ENCODE measurements at places on chromosomes 2 and 18.

DNA sequence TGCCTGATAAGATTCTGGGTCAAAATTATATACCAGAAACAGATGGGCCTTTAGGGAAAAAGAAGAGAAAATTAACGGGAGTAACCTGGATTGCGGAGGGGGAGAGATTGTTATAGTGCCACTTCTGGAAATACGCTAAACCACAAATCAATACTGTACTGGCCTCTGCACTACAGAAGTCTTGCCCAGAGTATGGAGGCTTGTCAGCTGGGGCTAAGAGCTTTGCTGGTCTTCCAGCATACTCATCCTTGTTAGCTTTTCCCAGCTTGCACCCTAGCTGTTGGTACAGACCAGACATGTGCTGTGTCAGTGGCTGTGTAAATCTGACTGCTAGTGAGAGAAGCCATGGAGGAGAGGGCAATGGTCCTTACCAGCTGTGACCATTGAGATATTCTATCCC lies 8.9 kb downstream of the AGBL5 start:
- no peak for DNase-seq

DNA sequence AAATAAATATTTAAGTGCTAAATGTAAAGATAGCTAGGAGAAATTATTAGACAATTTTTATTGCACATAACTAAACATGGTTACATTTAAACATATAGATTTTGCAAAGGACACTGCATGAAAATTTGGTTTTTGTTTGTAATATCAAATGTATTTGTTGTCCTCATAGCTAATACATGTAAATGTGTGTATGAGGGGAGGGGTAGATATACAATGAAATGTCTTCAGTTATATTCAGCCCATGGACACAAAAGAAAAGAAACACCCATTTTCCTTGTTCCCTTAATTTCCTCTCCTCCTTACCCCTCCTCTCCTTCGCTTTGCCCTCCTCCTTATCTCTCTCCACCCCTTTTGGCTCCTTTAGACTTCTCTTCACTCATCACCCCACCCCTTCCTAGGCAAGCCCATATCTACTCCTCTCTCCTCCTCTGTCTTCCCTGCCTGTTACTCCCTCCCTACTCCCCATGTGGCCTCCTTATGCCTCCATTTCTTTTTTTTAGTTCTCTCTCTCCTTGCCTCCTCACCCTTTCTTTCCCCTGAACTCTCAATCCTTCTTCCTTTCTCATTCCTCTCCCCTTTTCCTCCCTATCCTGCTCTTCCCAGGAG lies 1.4 kb downstream of the COL3A1 start:
- peak; percentile 97 for DNase-seq

DNA sequence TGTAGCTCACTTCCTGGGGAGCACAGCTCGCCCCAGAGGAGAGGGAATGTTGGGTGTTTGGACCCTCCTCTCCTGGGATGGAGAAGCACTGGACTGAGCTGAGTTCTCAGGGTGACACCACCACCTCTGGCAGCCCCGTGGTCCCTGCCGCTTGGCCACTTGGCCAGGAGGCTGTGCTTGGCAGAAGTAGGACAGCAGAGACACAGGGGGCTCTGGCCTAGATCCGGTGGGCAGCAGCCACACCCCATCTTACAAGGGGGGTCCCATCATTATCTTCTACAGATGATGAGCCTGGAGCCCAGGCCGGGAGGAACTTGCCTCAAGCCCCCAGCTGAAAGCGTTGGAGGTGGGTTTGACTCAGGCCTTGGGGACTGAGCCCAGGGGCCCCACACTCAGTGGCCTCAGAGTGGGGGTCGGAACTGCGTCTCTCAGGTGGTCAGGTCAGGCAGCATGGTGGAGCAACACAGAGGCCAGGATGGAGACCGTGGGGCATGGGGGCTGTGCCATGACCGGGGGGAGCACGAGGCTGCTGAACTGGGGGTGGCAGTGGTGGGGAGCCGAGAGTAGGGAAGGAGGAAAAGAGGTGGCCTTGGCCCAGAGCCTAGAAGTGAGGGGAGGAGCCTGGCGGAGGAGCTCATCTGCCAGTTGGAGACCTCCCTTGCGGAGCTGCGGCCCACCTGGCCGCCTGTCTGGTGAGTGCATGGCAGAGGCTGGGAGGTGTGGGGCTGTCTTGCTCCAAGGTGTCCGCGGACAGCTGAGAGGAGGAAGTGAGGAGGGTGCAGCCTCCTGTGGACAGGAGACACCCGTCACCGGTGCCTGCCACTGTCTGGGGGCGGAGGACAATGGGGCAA lies 63.6 kb upstream of the HDAC4 start:
- DNase-seq: no peak

- DNase-seq: no peak
These were observed 2.6 kb upstream of the THUMPD2 start for GRCh38 chr2:39781697-39782096.

GRCh38 chr2:20128506-20129330 lies 77.3 kb upstream of the LAPTM4A start:
- no peak for DNase-seq

GRCh38 chr2:147845411-147845971 lies 662 bp downstream of the ACVR2A start:
- peak; percentile 7 for DNase-seq

- peak; percentile 84 for DNase-seq
These were observed 90.2 kb downstream of the SMAD7 start for GRCh38 chr18:48860269-48861180.

GRCh38 chr2:3344897-3345296 lies 32.7 kb downstream of the EIPR1 start:
- no peak for DNase-seq

- no peak for DNase-seq
These were observed 136.8 kb downstream of the MEP1B start for GRCh38 chr18:32326450-32327308.

DNA sequence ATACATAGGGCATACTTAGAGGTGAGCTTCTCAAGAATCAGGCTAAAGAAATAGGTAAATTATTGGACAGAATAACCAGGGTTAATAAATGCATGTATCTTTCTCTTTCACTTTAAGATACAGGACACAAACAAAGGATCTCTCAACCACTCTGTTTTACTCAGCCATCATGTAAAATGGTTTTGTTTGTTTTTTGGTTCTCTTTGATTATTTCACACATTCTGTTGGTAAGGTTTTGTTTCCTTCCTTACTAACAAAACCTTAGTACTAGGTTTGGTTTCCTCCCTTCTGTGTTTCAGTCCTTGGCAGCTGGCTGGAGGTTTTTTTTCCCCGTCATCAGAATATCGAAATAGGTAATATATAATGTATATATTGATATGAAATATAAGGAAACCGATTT lies 1506.8 kb upstream of the TMEFF2 start:
- no peak for DNase-seq

DNA sequence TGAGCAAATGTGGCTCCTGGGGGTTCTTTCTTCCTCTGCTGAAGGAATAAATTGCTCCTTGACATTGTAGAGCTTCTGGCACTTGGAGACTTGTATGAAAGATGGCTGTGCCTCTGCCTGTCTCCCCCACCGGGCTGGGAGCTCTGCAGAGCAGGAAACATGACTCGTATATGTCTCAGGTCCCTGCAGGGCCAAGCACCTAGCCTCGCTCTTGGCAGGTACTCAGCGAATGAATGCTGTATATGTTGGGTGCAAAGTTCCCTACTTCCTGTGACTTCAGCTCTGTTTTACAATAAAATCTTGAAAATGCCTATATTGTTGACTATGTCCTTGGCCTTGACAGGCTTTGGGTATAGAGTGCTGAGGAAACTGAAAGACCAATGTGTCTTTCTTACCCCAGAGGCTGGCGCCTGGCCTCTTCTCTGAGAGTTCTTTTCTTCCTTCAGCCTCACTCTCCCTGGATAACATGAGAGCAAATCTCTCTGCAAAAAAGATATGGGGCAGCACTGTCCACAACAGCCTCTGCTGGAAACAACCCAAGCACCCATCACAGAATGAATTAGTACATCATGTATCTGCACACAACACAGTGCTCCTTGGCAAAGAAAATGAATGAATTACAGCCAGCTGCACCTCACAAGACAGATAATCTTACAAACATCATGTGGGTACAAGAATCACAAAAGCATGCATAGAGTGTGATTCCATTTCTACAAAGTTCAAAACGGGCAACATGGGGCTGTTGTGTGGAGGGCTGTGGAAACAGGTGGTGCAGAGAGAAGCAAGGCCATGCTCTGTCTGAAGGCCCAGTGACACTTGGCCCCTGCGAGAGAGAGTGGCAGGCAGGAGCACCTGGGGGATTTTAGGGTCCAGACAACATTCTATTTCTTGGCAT lies 6.6 kb downstream of the IL1RN start:
- no peak for DNase-seq

DNA sequence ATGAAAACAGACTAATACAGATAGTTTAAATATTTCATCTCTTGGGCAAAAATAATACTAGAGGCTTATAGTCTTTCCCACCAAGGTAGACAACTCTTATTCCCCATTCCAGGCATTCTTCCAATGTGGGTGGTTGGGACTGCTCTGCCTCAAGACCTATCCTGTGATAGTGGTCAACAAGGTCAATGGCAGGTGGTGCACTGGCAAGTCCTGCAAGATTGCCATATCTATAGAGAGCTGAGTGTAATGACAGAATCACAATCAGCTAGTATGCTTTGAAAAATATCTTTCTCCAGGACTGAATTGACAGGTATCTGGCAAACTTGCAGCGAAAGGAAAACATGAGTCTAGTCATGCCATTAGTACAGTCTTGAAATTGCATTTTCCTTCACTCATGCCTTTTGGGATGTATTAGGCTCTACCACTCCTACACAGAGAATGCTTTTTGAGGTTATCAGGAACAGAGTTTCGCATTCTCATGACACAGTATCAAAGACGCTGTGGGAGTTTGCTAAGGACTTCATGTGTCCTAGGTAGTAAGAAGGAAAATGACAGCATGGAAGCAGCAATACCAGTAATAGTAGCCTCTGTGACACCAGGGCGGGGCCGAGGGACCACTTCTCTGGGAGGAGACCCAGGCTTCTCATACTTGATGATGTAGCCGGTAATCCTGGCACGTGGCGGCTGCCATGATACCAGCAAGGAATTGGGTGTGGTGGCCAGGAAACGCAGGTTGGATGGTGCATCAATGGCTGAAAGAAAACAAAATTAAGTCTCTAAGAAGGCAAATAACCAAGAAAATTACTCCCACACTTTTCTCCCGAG lies 61.0 kb downstream of the FN1 start:
- DNase-seq: no peak

GRCh38 chr2:227608561-227609338 lies 5.9 kb downstream of the SCYGR3 start:
- DNase-seq: no peak

DNA sequence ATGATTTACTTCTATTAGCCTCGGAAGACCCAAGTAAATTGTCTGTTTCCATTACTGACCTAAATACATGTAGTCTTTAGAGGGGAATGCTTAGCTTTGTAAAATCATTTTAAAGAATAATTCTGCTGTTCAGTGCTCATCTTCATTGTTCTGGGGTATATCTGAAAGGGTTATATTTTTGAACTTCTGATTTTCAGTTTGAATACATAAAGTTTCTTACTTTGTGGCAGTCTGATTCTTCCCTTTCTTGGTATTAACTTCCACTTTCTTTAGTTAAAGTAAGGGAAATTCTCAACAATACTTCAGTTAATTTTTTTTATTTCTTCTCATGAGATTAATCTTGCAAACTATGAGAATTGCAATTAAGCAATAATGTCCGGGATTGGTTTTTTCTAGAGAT lies 148.4 kb downstream of the DOCK10 start:
- no peak for DNase-seq

- DNase-seq: no peak
These were observed 323.5 kb downstream of the CELF4 start for GRCh38 chr18:37242091-37242490.

- DNase-seq: no peak
These were observed 29.9 kb downstream of the LOXHD1 start for GRCh38 chr18:46627136-46627535.

DNA sequence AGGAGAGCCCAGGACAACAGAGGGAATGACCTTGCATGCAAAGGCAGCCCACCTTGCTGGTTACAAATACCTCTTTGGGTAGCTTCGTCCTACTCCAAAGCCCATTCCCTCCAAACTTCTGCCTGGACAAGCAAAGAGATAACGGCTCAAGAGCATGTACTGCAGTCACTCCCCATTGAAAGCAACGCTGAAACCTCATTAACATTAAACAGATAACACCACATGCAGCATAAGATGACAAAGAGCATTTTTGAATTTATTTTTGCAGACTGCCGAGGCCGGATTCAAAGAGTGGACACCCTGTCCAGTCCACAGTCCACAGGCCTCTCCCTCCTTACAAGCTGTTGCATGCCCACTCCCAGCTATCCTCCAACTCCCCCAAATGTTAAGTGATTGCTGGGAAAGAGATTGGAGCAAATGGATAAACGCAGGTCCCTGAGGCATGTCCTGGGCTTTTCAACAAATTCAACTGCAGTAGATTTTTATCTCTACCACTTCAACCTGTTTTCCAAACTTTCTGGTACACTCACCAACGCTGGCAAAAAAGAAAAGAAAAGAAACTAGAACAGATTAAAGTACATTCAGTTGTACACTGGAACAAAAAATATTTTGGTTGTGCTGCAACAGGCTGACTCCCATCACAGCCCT lies 40.1 kb downstream of the MREG start:
- DNase-seq: no peak

GRCh38 chr18:3554811-3555427 lies 104.9 kb downstream of the TGIF1 start:
- DNase-seq: no peak

DNA sequence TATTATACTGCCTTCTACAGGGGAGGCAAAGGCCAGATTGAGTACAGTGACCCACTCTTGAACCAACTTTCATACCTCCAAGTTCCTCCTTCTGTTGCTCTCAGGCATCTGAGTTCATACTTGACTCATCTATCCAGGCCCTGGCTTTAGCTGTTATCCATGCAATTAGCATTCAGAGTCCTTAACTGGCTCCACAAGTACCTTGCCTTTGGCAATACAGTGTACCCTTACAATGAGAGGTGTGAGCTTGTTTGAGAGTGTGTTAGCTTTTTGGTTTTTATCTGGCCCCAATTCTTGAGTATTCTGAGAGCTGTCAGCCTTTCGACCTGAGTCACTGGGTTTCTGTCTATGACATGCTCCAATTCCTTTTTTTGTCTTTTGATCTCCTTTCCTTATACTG lies 60.2 kb downstream of the EHD3 start:
- DNase-seq: no peak

DNA sequence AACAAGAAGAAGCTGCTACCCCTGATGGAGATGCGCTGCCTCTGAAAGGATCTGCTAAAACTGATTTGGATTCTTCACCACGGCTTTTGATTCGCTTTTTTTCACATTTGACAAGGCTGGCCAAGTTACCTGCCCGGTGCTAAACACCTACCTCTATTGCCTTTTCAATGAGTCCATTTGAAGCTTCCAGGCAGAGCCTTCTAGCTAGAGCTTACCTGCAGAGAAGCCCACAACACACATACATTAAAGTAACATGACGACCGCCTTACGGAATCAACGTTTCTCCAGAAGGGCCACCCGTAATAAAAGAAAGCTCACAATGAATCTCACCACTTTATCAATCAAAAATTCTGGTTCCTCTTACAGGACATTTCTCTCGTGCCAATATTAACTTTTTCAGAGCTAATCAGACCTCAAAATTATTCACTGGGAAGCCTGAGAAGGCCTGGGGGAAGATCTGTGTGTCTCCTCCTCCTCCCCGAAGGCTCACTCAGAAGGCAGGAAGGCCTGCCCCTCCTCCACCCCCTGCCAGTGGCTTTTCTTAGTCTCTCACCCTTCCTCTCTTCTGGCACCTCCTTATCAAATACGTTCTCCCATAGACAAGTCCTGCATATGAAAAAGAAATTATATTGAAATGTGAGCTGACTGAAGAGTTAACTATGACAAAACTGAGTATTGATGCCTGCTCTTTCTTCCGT lies 171.0 kb downstream of the DNER start:
- no peak for DNase-seq

GRCh38 chr2:8004250-8004681 lies 677.6 kb upstream of the ID2 start:
- peak; percentile 85 for DNase-seq

Measured in fibroblast of skin of scalp (primary cell).